ENCODE measurements at places on chromosomes 12 and 14.

DNA sequence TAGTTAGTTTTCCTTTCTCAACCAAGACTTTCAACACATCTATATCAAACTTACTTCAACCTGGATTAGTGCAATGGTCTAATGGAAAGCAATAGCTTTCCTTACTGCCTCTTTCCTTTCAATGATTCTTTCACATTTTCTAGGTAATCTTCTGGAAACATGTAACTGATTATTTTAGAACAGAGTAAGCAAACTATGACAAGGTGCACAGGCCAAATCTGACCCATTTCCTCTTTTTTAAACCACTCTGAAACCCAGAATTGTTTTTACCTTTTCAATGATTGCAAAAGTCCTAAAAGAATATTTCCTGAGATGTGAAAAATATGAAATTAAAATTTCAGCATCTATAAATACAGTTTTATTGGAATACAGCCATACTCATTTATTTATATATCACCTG is 81.6 kb upstream of the TMTC2 start:
- no peak for DNase-seq

- DNase-seq, result no peak
Measured at GRCh38 chr12:32257695-32258496, 141.5 kb upstream of the FGD4 start.

GRCh38 chr14:94491511-94491910 is 15.5 kb upstream of the SERPINA9 start:
- DNase-seq, result no peak

- no peak for DNase-seq
Measured at GRCh38 chr12:76049575-76050251, 18.1 kb upstream of the PHLDA1 start.

DNA sequence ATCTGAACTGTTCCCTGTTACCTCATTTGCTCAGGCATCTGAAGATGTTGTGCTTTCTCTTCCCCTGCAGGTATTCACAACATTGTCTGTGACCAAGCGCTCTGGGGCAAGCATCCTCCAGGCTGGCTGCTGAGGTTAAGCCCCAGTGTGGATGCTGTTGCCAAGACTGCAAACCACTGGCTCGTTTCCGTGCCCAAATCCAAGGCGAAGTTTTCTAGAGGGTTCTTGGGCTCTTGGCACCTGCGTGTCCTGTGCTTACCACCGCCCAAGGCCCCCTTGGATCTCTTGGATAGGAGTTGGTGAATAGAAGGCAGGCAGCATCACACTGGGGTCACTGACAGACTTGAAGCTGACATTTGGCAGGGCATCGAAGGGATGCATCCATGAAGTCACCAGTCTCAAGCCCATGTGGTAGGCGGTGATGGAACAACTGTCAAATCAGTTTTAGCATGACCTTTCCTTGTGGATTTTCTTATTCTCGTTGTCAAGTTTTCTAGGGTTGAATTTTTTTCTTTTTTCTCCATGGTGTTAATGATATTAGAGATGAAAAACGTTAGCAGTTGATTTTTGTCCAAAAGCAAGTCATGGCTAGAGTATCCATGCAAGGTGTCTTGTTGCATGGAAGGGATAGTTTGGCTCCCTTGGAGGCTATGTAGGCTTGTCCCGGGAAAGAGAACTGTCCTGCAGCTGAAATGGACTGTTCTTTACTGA is 44.9 kb downstream of the EID3 start:
- no peak for DNase-seq

- no peak for DNase-seq
Measured at GRCh38 chr12:85829391-85829790, 6.8 kb downstream of the RASSF9 start.

DNA sequence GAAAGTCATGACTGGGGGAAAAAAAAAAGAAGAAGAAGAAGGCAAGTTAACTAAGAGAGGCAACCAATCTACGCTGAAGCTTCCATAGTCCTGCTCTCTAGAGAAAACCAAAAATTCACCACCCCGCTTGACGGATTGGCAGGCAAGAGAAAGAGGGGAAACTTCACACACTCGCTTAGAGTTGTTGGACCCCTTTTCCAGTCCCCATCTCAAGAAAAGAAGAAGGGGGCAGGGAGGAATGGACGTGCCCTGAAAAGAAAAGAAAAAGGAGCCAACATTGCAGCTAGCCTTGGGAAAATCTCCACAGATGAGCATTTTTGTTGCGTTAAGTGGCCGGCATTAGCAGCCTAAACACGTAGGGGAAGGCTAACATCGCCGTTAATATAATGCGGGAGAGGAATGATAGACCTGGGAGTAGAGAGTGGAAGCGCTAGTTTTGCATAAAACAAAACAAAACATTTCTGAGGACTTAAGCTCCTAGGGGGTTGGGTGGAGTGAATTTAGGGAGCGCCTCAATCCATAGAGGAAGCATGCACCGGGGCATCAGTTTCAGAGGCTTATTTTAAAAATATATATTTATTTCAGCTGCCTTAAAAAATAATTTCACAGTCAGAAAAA is 11.3 kb upstream of the FOXG1 start:
- DNase-seq, result no peak

GRCh38 chr14:44962334-44963043 is 499 bp downstream of the TOGARAM1 start:
- DNase-seq, result no peak

DNA sequence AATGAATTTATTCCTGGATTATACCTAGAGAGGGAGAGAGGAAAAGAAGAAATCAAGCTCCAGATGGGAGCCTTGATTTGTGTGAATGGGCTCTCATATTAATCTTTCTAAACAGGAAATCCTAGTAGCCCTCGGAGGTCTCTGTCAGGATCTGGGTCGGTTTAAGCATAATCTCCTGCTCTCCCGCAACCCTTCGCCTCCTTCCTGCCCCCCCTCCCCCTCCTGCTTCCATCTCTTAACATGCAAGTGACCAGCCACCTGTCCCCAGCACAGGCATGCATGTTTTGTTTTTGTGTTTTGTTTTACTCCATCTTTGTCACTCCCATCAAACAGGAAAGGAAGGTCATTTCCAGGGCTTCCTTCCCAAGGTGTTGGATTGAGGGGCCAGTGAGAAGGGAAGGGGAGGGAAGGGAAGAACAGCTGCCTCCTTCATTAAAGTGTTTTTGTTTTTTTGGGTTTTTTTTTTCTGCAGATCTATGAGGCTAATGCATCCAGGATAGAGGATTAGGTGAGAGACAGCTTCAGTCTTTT is 4.8 kb upstream of the KCNA5 start:
- no peak for DNase-seq

DNA sequence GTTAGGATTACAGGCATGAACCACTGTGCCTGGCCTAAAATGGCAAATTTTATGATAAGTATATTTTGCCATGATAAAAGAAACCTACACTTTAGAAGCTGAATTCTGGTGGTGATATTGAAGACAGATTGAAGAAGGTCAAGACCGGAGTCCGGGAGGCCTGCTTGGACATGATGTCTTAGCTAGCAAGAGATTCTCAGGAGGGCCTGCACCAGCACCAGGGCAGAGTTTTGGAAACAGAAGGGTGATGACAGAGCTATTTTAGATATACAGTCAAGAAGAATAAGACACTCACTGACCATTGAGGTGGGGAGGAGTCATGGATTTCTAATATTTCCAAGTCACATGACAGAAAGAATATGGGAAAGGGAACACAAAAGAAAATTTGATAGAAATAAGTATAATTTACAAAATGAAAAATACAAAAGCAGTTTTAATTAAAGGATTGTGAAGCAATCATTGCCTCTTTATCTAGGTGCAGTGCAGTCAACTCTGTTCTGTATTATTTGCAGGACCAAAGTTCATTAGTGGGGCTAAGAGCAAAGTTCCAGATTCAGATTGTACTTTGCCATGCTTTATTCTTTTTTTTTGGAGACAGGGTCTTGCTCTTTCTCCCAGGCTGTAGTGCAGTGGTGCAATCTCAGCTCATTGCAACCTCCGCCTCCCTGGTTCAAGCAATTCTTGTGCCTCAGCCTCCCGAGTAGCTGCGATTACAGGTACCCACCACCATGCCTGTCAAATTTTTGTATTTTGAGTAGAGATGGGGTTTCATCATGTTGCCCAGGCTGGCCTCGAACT is 9.3 kb upstream of the PPP4R3A start:
- no peak for DNase-seq

DNA sequence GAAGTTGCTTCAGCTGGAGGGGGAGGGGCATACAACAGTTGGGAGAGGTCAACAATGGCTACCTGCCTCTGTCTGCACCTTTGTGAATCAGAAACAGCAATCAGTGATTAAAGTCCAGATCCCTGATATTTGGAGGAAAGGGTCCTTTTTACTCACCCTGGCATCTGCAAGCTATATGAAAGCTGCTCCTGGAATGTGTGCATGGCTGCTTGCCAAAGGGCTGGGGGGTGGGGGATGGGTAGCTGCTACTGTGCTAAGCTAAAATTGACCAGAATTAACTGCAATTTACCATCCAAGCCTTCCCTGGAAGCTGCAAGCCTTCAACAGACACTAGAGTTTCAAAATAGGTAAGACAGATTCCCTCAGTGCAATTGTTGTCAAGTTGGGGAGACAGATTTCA is 13.5 kb upstream of the GTF2A1 start:
- no peak for DNase-seq

DNA sequence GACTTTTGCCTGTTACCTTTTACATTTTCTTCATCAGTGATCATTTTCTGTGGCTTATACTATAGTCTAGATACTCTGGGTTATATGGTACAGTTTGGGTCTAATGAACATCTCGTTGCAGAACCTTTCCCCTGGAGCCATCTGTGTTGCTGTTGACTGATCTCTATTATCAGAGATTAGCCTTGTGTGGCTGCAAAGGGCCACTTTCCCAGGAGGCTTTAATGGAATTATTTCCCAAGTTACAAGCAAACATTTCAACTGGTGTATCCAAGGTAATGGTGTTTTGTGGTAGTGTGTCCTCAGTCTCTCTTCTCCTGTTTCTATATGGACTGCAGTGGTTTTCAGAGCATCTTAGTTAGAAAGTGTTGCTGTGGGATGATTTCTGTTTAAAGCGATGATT is 25.9 kb downstream of the UTP20 start:
- DNase-seq, result no peak

GRCh38 chr12:18718462-18718861 is 19.4 kb downstream of the PLCZ1 start:
- no peak for DNase-seq
